ENCODE measurements at places on chromosomes 7 and 10.
A peak's percentile ranks its signal among the peaks of the same experiment; 100 is the strongest.

- DNase-seq, result peak; percentile 34
These were observed 33.8 kb upstream of the C10orf120 start for GRCh38 chr10:122733443-122733842.

DNA sequence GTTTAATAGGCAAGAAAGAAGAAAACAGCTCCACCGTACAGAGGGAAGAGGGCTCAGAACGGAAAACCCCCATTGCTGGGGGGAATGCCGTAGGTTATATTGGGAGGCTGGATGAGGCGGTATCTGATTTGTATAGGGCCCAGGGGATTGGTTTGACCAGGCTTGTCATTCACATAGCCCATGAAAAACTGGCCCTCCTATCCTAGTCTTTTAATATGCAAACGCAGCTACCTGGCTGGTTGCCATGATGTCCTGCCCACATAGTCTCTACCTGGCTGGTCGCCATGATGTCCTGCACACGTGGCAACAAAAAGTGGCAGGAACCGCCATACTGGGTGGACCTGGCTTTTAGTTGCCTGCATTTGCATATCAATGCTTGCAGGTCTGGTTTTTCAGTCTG is 84.7 kb downstream of the AUTS2 start:
- no peak for DNase-seq

GRCh38 chr7:69365651-69366192 is 232.6 kb upstream of the AUTS2 start:
- no peak for DNase-seq

DNA sequence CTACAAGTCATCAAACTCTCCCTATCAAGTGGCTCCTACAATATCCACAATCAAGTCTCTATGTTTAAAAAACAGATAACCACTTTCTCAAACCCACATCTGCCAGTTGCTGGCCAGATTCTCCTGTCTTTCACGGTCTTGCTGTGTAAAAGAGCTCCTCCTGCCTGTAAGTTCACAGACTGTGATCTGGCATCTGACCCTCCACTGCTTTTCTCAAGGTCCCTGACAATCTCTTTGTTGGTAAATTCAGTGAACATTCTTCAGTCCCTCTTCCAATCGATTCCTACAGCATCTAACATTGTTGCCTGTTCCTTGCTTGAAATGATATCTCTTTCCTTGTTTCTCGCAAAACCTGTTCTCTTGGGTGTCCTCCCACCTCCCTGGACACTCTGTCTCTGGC is 18.5 kb upstream of the LMOD2 start:
- DNase-seq, result peak; percentile 40

- no peak for DNase-seq
These were observed 10.6 kb downstream of the VOPP1 start for GRCh38 chr7:55561690-55562089.

DNA sequence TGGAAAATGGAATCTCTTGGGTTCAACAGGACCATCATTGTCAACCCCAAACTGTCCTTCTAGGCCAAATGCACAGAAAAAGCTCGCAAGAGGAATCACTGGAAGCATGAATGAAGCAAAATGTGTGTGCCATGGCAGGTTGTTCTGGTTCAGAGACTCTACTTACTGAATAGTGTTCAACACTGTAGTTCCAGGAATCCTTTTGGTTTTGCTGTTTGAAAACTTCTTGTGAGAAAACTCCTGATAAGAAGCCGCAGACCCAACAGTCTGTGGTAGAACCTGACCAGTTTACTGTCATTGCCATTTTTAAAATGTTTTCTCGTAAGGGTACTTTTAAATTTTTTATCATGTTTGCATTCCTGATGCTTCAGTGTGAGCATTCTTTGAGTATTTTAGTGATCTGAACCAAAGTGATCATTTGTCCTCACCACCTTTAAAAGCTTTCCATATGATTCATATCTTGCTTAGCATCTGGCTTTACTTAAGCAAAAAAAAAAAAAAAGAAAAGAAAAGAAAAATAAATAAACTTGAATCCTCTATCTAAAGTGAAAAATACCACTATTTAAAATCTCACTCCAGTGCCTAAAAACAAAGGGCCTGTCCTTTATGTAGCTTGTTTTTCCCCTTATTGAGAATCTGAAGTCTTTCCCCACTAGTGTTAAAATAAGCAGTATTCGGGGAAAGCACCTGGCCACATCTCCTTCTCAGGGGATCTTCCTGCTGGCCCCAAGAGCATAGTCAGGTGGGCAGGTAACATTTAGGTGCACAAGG is 92.4 kb downstream of the WNT2 start:
- DNase-seq, result no peak

DNA sequence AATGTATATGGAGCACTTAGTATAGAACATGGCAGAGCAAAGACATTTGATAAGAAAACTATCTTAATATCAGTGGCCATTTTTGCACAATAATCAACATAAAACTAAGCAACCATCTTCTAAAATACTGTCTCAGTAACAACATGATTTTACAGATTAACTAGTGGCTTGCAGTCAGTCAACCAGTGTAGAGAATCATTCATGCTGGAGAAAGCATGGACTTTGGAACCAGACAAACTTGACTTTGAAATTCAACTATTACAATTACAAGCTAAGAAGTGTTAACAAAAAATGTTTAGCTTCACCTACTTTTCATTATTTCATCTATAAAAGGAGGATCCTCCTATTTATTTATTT is 27.7 kb downstream of the CUBN start:
- DNase-seq, result no peak
